PC-9 (cell line): ENCODE measurements at places on chromosomes 2 and 18. TPM values are rescaled to one million over a fixed set of nuclear protein-coding genes. Genes with fewer than 3 reads are reported as not detected.

DNA sequence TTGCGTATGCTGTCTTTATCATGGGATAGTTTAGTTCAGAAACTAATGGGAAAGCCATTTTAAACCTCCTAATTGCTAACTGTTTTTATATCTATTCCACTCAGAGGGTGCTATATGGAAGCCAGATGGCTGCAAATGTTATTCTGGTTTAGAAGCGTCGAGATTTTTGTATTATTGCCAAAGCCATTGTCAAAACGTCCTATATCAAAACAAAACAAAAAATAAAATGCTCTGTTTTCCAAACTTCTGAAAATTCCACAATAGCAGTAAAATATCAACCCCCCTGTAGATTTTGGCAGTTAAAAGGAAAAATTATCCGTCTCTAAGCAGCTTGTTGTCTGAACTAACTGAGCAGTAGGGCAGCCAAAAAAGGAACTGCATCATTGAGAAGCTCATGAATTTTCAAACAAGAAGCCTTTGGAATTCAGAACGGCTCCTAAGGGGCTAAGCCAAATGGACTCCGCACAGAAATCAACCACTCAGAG, 195.4 kb upstream of the CWC22 start:
- H3K36me3 ChIP-seq: no peaks in the 10 kb centered on the region
- H3K27me3 ChIP-seq: no peaks in the 10 kb centered on the region
- no peak overlapping the region for H3K27ac ChIP-seq
- no peaks in the 10 kb centered on the region for H3K4me1 ChIP-seq

DNA sequence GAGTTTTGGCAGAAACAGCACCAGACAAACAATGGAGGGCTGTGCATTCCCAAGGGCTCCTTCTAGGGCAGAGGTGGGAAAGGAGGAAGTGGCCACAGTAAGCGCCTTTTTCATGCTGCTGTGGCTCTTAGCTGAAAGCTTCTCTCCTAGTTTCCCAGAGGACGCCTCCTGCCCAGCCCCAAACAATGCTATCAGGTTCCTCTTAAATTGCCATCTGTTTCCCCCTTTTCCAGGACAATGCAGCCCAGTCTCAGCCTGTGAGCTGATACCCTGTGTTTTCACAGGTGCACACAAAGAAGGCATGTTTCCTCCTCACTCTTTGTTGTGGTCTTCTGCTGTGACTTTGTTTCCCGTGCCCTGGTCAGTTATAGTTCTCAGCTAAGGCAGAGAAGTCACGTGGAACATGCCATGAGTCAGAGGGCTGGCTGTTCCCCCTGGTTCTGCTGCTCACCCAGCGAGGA, 5.4 kb upstream of the FAM124B start:
- H3K27me3 ChIP-seq: no peaks in the 10 kb centered on the region
- DNase-seq: no peak
- no peaks in the 10 kb centered on the region for H3K4me1 ChIP-seq
- no peaks in the 10 kb centered on the region for H3K36me3 ChIP-seq
- H3K27ac ChIP-seq: no peak overlapping the region

GRCh38 chr2:28021898-28022297, 131.4 kb downstream of the BABAM2 start:
- H3K4me3 ChIP-seq: no peak overlapping the region
- no peak for DNase-seq
- no peaks in the 10 kb centered on the region for H3K4me1 ChIP-seq
- peaks cover 11% of the 10 kb centered on the region; the same call in 1 of the 2 replicates for H3K36me3 ChIP-seq
- no peak overlapping the region for H3K27ac ChIP-seq
- no peaks in the 10 kb centered on the region for H3K27me3 ChIP-seq

GRCh38 chr2:21310493-21310892, 186.7 kb downstream of the TDRD15 start:
- H3K4me3 ChIP-seq: no peak overlapping the region
- 0 out of 2 replicates have a peak, but pooled peaks cover 2% of the 10 kb centered on the region for H3K27me3 ChIP-seq
- no peaks in the 10 kb centered on the region for H3K36me3 ChIP-seq
- no peak overlapping the region for H3K27ac ChIP-seq

GRCh38 chr2:188727846-188728245, 246.3 kb upstream of the COL3A1 start:
- DNase-seq: no peak
- no peaks in the 10 kb centered on the region for H3K4me1 ChIP-seq
- no peaks in the 10 kb centered on the region for H3K27me3 ChIP-seq
- H3K36me3 ChIP-seq: no peaks in the 10 kb centered on the region
- no peak overlapping the region for H3K27ac ChIP-seq

DNA sequence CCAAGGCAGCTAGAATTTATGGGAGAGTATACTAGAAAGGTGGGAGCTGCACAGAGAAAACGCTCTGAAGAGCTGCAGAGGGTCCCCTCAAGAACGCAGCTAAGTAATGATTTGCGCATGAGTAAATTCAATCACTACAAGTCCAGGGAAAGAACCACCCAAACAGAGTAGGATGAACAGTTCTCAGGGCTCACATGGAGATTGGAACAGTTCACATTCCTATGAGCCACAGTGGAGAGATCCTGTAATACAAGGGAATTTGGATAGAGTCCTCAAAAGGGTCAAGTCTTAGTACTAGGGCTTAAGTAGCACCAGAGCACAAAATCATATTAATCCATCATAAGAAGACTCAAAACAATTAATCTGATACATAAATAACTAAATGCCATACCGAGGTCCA, 12.7 kb downstream of the OLA1 start:
- H3K4me3 ChIP-seq: no peak overlapping the region
- peak overlapping the region; percentile 14; the same call in 1 of the 2 replicates for H3K27ac ChIP-seq
- H3K4me1 ChIP-seq: peaks cover 19% of the 10 kb centered on the region; the same call in 1 of the 2 replicates
- H3K36me3 ChIP-seq: peaks cover 21% of the 10 kb centered on the region
- H3K27me3 ChIP-seq: no peaks in the 10 kb centered on the region
- peak; percentile 1 for DNase-seq

GRCh38 chr2:23436346-23437098, 51.5 kb downstream of the KLHL29 start:
- H3K27ac ChIP-seq: no peak overlapping the region
- no peak overlapping the region for H3K4me3 ChIP-seq
- 0 out of 2 replicates have a peak, but pooled peaks cover 11% of the 10 kb centered on the region for H3K4me1 ChIP-seq
- H3K36me3 ChIP-seq: no peaks in the 10 kb centered on the region
- no peak for DNase-seq

DNA sequence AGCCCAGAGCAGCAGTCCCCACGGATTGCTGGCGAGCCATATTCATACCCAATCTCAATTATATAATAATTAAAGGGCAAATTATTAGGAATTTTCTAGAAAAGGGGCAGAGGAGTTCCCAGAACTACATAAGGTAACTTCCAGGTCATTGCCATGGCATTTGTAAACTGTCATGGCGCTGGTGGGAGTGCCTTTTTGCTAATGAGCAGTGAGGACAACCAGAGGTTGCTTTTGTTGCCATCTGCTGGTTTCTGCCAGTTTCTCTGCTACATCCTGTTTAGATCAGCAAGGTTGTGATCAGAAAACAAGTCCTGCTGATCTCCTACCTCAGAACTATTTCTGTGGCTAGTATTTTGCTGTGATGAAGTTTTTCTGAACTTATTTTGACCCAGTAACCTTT, 159.8 kb upstream of the PIEZO2 start:
- H3K4me3 ChIP-seq: no peak overlapping the region
- no peak for DNase-seq
- no peaks in the 10 kb centered on the region for H3K36me3 ChIP-seq
- peaks cover 22% of the 10 kb centered on the region for H3K27me3 ChIP-seq
- no peak overlapping the region for H3K27ac ChIP-seq
- H3K4me1 ChIP-seq: no peaks in the 10 kb centered on the region

The COBLL1 gene
- 6.6 and 8.0 TPM in 2 replicates for total RNA-seq
